ENCODE measurements at places on chromosomes 6 and 20.

DNA sequence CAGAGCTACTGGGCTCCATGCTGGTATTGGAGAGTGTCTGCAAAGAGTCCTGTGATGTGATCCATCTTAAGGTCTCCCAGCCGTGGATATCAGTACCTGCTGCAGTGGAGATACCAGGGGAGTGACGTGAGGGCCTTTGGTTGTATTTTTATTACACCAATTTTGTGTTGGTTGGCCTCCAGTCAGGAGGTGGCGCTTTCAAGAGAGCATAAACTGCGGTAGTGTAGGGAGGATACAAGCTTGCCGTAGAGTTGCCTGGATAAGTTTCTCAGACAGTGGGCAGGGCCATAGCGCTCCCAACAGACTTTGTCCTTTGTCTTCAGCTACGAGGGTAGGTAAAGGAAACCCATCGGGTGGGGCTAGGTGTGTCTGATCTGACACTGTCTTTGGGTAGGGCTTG, 113.0 kb upstream of the CEP162 start:
- no peak for DNase-seq

- no peak for DNase-seq
These were observed 93.5 kb upstream of the MLN start for GRCh38 chr6:33897189-33897780.

- no peak for DNase-seq
These were observed 13.5 kb downstream of the ZHX3 start for GRCh38 chr20:41304002-41304401.

- DNase-seq = no peak
These were observed 26.0 kb downstream of the DSTN start for GRCh38 chr20:17595856-17596255.

- no peak for DNase-seq
These were observed 375.4 kb upstream of the PTCHD4 start for GRCh38 chr6:48486373-48486772.

DNA sequence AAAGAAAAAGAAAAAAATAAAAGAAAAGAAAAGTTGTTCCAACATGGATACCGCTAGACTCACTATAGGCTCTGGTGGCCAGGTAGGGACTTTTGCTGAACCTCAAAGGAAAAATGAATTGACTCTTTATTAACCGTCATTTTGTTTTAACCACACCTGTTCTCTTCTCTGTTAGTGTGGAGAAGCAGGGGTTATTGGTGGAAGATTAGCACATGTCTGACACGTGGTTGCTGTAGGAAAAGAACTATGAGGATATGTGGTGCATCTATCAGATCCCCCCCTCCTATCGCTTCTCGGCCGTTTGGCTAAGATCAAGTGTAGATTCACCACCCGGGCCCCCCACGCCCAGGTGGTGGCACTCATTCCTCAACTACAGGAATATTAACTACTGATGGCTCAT, 212.4 kb upstream of the ZNF184 start:
- no peak for DNase-seq

- DNase-seq = no peak
These were observed 84.3 kb downstream of the SHLD1 start for GRCh38 chr20:5834436-5835005.

DNA sequence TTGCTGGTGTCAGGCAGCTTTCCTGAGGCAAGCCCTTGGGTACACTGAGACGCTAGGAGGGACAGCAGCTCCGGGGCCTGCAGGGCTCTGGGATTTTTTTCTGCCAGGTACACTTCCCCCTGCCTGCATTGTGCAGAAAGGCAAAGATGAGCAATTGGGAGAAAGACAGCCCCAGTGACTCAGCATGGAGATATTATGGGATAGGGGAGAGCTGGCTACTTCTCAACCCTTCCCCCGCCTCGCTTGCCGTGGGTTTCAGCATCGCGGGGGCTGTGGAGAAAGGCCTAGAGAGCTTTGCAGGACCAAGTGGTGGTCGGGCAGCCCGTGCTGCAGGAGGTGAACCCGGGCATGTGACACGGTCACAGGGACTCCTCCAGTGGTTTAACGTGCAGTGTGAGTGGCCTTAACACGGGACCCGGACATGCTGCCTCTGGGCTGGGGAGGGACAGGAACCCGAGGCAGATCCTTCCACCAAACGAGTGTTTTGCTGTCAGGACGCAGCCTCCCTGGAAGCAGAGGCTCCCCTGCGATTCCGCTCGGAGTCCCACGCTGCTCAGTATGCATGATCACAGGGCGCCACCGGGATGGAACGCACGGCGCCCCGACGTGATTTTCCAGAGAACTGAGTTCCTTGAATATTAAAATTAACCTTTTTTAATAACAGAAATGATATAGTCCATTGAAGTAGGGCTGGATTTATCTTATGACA, 139.9 kb downstream of the CDH4 start:
- DNase-seq = no peak

DNA sequence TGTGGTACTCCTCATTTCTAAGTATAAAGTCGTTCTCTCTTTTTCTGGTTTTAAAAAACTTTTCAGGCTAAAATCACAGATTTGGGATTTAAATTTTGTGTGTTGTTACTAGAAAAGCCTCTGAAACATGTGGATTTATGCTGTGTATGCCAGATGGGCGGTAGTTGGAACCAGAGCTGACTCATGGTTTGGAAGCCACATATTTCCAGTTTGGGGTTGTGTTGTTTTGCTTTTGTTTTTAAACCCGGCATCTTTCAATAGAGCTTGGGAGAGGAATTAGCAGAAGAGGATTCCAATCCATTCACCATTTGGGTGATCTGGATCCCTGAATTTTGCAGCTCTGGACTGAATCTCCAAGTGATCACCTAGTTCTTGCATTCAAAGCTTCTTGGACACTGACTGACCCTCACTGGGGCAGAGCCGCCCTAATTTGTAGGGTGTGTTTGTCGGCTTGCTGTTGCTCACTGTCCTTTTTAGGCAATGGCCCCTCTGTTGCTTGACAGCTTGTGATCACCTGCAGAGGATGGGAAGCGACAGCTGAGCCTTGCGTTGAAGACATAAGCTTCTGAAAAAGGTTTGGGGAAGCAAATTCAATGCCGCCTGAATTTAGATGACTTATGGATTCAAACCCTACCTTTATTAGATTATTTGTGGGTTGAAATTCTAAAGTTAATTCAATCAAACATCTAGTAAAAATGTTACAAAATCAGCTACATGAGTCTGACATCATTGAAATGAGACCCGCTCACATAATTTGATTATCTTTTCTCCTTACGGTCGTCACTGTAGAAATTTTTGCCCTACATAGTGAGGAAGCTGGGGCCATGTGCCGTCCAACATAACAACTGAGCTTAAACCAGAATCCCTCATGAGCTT, 79.9 kb upstream of the CD83 start:
- no peak for DNase-seq

DNA sequence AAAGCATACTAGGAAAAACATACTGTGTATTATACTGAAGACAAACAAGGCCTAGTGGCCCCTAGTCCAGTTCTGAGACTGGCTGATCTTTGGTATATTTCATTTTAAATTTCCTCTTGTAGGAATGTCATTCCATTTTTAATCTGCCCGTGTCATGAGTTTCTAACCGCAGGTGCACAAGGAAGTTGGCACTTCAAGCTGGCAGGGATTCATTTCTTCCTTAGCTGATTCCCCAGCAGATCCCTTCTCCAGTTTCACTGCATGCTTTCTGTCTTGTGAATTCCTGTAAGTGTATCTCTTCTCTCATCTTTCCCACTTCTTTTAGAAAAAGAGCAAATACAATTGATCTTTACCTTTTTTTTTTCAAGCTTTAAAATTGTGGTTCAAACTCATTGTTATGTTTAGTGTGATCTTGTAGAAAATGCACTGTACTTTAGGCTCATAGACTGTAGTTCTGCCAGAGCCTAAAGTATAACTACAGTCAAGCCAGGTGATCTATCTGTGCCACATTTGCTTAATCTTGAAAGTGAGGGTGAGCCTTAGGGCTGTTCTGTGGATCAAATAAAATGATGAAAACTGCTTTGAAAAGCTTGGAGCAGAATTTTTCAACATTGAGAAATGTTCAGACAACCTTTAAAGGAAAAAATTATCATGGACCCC, 37.0 kb downstream of the RNF217 start:
- DNase-seq = no peak

DNA sequence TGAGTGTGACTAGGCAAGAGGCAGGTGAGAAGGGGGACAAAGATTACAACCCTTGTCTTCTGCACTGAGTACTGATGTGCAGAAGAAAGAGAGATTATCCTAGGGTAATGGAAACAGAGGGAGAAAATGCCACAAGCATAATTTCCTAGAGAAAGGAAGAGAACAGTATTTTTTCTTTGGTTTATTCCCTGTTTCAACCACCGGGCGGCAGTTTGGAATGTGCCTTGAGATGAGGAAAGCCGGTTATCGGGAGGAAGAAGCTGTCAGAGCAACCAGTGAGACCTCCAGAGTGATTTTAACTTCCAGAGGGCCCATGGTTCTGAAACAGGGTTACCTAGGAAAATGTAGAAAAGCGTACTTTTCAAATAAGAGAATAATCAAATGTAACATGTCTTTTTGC, 121.4 kb downstream of the REV3L start:
- no peak for DNase-seq

GRCh38 chr20:32035426-32035779, 16.6 kb upstream of the HCK start:
- DNase-seq = no peak

DNA sequence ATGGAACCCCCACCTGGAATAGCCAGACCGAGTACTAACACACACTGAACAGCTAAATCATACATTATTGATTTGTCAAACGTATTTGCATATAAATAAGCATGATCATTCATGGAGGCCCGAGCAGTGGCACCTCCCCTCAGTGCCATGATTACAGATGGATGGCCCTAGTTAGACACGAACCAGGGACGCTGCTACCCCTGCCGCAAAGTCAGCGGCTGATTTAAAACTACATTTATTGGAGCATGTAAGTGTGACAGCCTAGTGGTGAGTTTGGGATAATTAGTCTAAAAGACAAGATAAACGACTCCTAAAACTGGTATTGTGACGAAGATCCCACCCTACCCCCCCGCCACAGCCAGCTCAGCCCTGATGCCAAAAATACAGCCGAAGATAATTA, 159.1 kb upstream of the MAFB start:
- no peak for DNase-seq

Data from CD4-positive, alpha-beta T cell treated with Interleukin-4 for 1 hour (primary cell).